Stimulated activated CD4-positive, alpha-beta T cell treated with anti-CD3 and anti-CD28 coated beads, Interleukin-15, amount 100 ng/mL, for 1 hour (primary cell): ENCODE measurements at places on chromosomes 1 and 21.

DNA sequence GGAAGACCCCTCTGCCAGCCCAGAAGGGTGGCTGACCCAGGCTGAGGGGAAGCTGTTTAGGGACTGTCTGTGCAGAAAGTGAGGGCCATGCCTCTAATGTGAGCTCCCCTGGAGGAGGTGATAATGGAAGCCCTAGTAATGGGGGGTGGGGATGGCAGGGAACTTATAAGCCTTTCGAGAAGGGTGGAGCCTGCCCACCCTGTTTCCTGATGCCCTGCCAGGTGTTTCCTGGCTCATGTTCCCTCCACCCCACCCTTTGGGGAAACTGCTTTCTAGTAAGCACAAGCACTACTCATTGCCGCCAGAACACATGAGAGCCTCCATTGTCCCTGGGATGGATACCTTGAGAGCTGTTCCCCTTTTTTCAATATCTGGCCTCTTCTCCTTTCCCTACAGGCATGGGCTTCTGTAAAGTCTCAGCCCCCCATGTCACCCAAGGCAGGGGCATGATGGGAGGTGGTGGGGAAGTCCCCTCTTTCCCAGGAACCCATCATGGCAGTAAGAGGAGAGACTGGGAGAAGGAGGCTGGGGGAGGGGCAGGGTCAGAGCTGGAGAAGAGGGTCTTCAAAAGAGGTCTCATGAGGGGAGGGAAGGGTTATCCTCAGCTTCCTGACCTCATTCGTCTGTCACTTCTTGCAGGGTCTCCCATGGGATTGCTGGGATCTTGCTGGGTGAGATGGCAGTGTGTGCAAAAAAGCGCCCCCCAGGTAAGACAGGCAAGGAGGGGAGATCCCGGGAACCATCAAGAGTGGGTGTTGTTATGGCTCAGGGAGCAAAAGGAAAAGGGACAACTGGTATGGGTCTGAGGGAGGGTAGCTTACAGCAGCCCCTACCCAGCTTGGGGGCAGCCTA is 2.4 kb downstream of the ATP8B2 start:
- no peak for DNase-seq

DNA sequence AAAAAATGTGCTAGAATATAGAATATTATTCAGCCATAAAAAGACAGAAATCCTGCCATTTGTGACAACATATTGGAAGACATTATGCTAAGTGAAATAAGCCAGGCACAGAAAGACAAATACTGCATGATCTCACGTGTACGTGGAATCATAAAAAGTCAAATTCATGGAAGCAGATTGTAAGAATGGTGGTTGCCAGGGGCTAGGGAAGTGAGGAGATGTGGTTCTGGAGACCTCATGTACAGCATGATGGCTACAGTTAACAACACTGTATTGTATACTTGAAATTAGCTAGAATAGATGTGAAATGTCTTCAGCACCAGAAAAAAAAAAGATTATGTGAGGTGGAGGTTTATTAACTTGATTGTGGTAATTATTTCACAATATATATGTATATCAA is 166.4 kb downstream of the ZZZ3 start:
- no peak for DNase-seq

- no peak for DNase-seq
These were observed 243.6 kb downstream of the TNR start for GRCh38 chr1:175499595-175500382.

DNA sequence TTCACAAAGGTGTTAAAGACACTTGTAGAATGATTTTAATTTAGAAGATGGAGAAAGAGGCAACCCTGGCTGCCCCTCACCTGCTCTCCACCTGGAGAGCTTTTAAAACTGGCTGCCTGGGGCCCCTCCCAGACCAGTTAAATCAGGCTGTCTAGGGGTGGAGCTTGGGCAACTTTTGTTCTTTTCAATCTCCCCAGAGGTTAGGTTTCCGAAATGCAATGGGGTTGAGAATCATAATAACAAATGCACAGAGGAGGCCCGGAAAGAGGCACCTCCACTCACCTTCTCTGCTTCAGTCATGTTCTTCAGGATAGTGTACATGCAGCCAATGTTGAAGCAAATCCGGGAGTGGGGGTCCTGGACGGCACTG is 400 bp downstream of the NCF2 start:
- DNase-seq: no peak

- DNase-seq: no peak
These were observed 28.8 kb upstream of the PEF1 start for GRCh38 chr1:31673433-31673832.

DNA sequence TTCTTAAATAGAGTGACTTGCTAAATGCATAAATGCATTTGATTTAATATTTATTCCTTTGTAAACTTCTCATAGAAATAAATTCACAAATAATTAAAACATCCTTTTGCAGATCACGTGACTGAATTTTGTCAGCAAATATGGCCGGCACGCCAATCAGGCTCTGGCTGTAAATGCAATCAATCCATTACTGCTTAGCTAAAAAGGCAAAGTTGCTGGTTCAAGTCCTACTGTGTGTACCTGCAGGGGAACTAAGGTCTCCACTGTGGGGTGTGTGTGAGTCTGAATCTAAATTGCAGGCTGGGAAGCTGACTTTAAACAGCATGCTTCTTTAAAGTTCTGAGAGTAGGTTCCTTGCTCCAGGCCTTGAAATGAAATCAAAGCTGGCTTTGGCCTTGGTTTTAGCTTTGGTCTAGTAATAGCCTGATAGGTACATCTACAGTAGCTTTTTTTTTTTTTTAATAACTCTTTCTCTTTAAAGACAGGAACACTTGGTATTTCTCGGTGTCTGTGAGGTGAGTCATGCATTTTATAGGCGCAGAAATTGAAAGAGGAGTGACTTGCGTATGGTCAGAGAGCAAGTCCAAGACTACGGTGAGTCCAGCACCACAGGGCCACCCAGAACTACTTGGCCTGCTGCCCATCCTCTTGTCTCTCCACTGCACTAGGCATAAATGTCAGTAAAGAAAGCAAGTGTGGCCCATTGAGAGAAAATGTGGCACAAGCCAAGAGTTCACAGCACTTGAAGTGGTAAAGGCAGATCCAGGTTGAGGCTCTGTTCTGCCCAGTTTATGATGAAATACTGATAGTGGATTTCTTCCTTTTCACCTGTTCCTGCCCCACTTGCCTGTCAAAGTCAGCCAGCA is 36.2 kb upstream of the LYST start:
- DNase-seq: no peak

DNA sequence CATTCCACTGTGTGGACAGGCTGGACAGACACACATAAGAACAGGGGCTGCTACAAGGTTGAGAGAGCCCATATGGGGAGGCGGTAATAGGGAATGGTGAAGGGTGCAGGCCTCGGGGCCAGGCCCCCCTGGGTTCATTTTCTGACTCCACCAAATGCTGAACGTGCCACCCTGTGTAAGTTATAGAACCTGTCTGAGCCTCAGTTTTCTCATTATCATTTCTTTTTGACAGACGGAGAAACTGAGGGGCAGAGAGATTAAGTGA is 569.5 kb downstream of the PTPRU start:
- no peak for DNase-seq
